ENCODE measurements at places on chromosomes 13 and 19. TPM values are rescaled to one million over a fixed set of nuclear protein-coding genes. Genes with fewer than 3 reads are reported as not detected.
A peak's percentile ranks its signal among the peaks of the same experiment; 100 is the strongest.

DNA sequence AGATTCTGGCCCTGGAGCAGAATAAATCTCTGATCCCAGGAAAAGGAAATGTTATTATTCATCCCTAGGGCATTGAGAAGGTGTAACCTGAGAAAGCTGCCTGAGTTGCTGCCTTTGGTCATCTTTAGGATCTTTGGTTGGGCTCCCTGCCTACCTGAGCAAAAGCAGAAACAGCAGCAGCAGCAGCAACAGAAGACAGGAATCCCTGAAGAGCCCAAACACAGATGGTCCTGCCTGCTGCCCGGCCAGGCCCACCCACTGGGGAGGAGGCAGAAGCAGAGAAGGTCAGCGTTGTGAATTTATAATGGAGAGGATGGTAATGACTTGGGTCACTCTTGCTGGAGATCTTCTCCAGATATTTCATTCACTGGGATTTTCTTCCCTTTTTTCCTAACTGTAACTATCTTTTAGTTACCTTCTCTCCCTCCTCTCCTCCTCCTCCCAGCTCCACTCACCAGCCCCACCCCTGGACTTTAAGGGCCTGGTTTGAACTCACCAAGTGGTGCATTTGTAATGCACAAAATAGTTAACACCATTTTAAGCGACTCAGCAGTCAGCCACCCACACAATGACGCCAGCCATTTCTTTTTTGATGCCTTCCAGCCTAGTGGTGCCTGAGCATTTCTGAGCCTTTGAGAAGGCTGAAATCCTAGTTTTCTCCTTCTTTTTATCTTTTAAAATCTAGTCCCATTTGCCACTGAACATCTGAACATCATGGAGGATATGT lies 91.7 kb downstream of the HSPH1 start:
- no peak for DNase-seq

DNA sequence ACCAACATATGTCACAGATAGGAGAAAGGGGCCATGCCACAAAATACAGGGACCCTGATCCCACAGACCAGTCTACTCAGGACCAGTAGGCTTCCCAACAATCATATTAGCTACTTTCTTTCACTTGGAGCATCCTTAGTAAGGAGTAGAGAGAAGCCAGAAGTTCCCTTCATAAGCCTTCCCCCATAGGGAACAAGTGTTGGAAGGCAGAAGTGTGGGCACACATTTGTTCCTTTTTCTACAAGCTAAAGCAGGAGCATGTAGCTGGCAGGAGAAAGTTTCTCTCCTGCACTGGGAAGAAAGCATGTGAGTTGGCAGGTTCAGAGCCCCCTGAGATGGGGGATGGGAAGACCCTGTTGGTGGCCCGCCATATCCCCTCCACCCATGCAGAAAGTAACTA lies 165.4 kb downstream of the KCTD12 start:
- no peak for DNase-seq

DNA sequence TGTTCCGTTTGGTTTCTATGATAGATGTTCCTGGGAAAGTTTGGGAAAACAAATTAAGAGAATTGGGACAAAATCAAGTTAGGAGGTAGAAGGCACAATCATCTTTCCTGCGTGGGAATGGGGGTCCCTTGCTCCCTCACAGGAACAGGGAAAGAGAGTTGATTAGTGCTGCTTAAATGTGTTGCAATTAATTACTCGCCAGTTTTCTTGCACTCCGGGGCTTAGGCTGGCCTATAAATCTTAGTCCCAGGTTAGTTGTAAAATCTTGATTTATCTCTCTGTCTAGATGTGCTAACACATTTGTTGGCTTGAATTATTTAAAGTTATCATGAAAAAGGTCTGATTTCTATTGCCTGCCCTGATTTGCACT lies 10.1 kb downstream of the B3GLCT start:
- no peak for DNase-seq

GRCh38 chr13:27289011-27289665 lies 18.5 kb downstream of the RASL11A start:
- DNase-seq, result no peak

GRCh38 chr13:80923907-80924306 lies 583.0 kb upstream of the SPRY2 start:
- DNase-seq, result no peak

DNA sequence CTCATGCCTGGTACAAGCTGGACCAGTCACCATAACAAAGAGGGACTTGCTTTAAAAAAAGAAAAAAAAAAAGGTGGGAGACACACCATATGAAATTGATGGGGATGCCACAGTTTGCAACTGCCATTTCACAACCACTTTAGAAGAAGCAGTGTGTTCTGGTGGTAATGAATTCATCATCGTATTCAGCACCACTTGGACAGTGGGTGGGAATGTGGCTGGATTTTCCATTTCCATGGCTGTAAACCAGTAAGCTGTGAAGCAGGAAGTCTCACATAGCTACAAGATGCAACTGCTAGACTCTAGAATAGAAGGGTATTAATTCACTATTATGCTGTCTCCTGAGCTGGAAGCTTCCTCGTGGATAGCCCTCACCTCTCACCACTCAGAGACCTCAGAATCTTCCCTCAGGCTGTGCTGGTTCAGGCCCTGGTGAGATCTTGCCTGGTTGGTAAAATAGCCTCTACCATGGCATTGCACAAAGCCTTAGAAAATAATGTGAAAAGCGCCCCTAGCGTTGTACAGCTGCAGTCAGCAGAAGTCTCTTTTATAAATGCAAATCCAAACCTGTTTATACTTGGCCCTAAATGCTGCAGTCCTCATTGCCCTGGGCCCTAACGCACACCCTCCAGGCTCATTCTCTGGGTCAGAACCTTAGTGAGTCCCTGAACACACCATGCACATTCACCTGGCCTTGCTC lies 150.7 kb downstream of the KCTD15 start:
- DNase-seq, result no peak

DNA sequence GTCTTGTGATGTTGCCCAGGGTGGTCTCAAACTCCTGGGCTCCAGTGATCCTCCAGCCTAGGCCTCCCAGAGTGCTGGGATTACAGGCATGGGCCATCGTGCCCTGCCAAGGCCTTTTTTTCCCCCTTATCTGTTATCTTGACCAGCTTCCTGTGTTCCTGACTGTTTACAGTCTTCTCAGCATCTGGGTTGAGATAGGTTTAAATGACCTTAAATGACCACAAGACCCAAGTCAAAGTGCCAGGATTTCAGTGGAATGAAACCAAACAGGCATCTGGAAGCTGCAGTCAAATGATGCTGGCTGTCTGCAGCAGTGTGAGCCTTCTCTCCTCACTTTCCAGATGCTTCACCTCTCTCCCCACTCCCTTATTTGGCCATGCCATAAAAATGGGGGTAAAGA lies 114.2 kb upstream of the CLDN10 start:
- no peak for DNase-seq

DNA sequence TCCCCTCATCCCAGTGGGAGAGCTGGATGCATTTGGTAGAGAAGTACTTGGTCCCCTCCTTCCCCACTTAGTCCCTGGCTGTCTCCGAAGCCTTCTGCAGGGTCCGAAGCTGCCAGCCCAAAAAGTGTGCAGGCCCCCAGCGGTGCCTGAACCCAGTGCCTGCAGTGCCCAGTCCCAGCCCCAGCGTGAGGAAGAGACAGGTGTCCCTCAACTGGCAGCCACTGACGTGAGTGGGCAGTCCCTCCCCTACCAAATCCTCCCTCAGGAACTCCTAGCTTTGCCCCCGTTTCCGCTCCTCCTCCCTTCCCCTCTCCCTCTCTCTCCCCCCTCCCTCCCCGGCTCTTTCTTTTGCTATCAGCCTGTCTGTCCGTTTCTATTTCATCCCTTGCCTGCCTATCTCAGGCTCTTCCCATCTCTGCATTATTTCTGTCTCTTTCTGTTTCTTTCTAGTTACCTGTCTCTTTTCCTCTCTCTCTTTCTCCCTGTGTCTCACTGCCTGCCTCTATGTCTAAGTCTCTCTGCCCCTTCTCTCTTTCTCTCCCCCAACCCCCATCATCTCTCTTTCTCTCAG lies 1.8 kb upstream of the LTBP4 start:
- no peak for DNase-seq

- peak; percentile 48 for DNase-seq
Observed at GRCh38 chr13:49022472-49023144, 46.9 kb downstream of the FNDC3A start.

CGB1 gene
- total RNA-seq, result 0.38 TPM

DNA sequence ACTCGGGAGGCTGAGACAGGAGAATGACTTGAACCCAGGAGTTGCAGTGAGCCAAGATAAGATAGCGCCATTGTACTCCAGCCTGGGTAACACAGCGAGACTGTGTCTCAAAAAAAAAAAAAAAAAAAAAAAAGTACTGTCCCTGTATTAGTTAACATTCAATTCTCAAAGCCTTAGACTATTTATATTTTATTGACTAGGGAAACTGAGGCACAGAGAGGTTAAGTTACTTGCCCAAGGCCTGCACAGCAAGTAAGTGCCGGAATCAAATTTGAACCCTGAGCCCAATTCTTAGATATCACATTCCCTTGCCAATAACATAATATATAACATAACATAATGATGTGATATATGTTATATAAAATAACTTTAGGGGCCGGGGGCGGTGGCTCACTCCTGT lies 921 bp upstream of the KLC3 start:
- no peak for DNase-seq

DNA sequence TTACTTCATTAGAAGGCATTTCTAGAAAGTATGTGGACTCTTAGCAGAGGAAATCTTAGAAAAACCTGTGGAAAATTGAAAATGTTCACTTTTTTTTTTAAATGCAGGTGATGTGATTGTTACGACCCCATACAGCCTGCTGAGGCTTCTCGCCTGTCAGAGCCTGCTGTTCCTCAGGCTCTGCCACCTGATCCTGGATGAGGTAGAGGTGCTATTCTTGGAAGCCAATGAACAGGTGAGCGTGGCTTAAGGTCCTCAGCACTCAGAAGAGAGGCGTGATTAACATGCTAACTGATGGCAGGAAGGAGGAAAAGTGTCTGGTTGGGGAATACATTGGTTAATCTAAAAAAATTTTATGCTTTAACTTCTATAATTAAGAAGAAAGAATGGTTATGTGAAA lies 71.4 kb downstream of the SLC7A9 start:
- no peak for DNase-seq

GRCh38 chr19:37079238-37079637 lies 1.0 kb downstream of the ZNF420 start:
- no peak for DNase-seq

PSG2 gene
- 1.4 TPM for total RNA-seq

DNA sequence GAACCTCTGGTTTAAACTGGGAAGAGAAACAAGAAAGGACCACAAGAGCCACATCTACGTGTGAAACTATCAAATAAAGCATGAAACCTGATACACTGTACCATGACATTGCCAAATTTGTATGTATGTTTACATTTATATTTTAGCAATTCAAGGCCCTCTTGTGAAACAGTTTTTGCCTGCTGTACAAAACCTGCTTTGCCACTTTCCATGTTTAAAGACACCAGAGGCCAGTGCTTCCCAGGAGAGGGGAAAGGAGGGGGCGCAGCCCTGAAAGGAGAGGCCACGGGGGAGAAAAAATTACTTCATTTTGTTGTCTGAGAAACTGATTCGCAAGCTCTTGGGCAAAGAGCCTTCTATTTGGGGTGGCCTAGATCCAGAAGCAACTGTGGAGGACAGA lies 124.8 kb downstream of the DCLK1 start:
- DNase-seq, result no peak

All from HFFc6 (cell line).